G401 (cell line): ENCODE measurements at places on chromosomes 2 and 18. TPM values are rescaled to one million over a fixed set of nuclear protein-coding genes. Genes with fewer than 3 reads are reported as not detected.

The ACVR2A gene
- 0.31 and 0.54 TPM in 2 replicates for total RNA-seq

The IMPA2 gene
- total RNA-seq, result 51.4 and 55.8 TPM in 2 replicates

The UGT1A10 gene
- not detected in 2 replicates for total RNA-seq

The ERICH2 gene
- total RNA-seq, result 0.37 and 2.1 TPM in 2 replicates

The MRPL53 gene
- 33.2 and 58.9 TPM in 2 replicates for total RNA-seq

The PPIG gene
- 39.5 and 57.5 TPM in 2 replicates for total RNA-seq

The DSG1 gene
- total RNA-seq, result not detected in 2 replicates

The EPB41L3 gene
- total RNA-seq, result 0.07 TPM in 1 of 2 replicates, not detected in the other

GRCh38 chr18:36650906-36651305, 177.9 kb downstream of the TPGS2 start:
- DNase-seq, result no peak

GRCh38 chr2:111653913-111654312, 230.1 kb downstream of the ANAPC1 start:
- DNase-seq, result no peak

GRCh38 chr18:919078-919477, 14.4 kb downstream of the ADCYAP1 start:
- no peak for DNase-seq

DNA sequence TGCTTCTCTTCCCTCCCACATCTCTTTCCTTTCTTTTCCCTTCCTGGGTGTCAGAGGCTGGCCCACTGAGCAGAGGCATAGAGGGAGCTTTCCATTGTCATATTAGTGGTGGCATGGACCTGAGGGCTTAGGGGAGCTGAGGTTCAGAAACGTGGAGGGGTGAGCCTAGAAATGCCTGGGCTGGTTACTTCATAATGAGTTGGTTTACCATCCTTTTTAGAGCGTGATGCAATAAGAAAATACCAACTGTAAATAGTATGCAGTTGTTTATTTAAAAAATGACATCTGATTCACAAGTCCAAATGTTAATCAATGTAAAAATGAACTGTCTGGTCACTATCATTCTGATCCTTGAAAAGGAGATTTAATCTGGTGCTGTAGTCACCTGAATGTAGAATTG, 46.3 kb downstream of the MYO1B start:
- no peak for DNase-seq

GRCh38 chr18:74337912-74338309, 22.3 kb downstream of the C18orf63 start:
- no peak for DNase-seq

- peak; percentile 6 for DNase-seq
Observed at GRCh38 chr2:238427435-238428162, 872 bp downstream of the ASB1 start.

DNA sequence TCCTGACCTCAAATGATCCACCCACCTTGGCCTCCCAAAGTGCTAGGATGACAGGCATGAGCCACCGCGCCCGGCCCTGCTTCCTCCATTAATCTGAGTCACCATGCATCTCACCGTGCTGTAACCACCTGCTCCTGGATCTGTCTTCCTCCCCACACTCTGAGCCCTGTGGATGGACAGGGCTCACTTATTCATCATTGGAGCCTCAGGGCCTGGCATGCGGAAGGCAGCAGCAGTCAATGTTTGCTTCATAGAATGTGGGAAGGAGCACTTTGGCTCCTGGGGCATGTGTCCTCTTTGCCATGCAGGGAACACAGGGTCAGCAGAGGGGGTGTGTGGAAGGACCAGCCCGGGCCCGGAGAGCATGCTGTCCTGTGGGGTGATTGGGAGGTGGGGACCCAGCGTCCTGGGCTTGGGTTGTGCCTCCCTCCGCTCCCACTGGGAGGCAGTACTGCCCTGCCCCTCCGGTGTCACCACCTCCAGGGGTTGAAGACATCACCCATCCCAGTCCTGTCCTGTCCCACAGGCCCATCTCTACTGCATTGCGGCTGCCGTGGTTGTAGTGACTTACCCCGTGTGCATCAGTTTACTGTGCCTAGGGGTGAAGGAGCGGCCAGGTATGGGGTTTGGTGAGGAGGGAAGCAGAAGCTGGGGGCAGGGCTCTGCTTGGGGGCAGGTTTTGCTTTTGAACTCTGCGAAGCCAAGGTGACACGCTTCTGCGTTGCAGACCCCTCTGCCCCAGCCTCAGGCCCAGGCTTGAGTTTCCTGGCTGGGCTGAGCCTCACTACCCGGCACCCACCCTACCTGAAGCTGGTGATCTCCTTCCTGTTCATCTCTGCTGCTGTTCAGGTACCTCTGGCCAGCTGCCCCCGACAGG, 11.5 kb downstream of the MFSD2B start:
- peak; percentile 9 for DNase-seq

- no peak for DNase-seq
Observed at GRCh38 chr2:60339286-60339685, 214.2 kb downstream of the BCL11A start.

DNA sequence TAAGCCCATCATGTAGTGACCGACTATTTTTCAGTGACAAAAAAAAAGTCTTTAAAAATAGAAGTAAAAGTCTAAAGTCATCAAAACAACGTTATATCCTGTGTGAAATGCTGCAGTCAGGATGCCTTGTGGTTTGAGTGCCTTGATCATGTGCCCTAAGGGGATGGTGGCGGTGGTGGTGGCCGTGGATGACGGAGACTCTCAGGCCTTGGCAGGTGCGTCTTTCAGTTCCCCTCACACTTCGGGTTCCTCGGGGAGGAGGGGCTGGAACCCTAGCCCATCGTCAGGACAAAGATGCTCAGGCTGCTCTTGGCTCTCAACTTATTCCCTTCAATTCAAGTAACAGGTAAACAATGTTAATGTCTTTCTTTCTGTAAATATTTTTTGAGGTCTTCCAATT, at the start of gene CD28:
CD28 (plus strand) TSS at position 237 of the 400 bp plus-strand sequence; CDS start at position 295, 58 bp downstream.
- DNase-seq, result no peak

DNA sequence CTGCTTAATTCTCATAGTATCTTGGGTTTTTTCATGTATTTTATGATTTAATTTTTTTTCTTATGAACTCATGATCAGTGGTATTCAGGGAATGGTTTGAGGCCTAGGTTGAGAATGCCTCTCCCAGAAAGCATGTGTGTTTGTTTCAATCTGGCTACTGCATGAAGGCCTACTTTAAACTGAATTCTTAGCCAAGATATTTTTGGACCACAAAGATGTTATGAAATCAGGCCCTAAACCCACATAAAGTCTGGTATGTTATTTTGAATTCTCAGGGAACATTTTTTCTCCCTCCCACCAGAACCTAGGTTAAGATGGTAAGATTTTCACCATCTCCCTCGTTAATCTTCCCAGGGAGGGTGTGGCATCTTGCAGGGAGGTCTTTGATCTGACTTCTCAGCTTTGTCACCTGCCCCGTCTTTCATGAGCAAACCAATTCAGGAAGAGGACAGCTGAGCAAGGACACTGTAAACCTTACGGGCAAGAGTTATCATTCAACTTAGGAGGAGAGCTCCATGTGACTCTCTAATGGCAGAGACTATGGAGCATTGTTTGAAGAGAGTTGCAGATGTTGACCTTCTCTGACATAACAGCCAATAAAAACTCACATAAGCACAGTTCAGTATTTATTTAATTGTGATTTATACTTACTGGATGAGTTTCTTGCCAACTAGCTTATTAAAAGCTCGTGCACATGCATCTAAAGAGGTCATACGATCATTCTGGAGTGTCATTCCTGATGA, 21.3 kb upstream of the ACKR3 start:
- no peak for DNase-seq

DNA sequence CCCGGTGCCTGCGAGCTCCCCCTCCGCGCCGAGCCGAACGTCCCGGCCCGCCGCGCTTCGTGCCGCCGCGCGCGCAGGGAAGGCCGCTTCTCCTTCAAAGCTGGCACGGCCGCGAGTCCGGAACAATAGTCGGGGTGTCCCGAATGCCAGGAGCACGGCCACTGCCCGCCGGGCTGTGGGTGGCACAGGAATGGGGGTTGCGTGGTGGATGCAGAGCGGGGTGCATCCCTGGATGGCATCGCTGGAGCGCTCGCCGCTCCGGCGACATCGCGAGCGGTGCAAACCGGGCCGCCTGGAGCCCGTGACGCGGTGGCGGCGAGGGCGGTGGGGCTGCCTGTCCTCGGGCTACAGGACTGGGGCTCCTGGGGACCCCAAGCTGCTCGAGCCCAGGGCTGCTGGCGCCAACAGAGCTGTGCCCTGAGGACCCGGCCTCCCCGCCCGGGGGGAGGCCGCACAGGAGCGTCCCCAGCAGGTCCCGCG, 1.1 kb upstream of the SATB2 start:
- no peak for DNase-seq

DNA sequence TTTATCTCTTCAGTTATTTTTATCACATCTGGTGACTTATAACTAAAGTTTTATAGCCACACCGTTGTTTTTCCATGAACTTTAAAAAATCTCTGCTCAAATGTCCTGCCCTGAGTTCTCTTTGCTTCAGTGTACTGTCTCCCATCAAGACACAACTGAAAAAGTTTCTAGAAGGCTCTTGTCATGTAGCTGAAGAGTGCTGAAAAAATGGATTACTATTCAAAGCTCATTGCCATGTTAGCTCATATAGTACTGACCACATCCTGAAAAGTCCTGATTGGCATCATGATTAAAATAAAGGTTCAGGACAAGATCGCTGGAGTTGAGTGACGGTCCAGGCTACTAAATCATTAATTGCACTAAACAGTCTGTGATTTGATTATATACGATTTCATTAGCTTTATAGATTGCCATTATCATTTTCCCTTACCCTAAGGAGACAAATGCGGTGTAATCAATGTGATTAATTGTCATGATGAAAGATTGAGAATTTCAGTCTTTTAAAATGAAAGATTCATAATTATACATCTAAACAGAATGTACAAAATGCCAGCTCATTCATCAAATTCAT, 62.2 kb downstream of the MFSD6 start:
- no peak for DNase-seq

- peak; percentile 52 for DNase-seq
Observed at GRCh38 chr2:231709636-231709980, 1.3 kb downstream of the PTMA start.

DNA sequence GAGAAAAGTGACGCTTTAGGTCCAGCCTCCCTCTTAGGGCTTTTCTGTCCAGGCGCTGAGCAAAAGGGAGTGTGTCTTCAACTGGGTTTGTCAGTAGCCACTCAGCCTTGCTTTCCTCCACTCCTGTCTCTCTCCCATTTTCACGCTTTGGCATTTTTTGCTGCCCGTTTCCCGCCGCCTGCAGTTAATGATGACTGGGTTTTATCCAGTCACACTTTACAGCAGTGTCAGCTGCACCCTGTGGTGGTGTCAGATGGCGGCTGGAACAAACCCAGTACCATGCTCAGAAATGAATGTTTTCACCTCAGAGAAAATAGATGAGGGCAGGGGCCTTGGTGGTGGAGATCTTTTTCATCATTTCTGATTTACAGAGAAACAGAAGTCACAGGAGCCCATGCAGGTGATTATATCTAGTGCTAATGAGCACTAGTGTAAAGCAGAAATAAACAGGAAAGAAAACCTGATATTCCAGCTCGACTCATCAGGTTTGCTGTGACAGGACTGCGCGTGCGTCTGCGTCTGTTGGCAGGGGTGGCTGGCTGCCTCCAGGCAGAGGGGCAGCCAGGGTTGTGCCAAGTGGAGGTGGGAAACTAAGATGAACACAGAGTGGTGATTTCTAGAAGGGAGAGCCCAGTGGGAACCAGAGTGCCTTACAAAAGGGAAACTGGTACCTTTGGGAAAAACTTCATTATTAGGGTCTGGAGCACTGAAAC, 139.9 kb downstream of the TANC1 start:
- DNase-seq, result peak; percentile 94
